ENCODE measurements at places on chromosomes 1 and 21.

DNA sequence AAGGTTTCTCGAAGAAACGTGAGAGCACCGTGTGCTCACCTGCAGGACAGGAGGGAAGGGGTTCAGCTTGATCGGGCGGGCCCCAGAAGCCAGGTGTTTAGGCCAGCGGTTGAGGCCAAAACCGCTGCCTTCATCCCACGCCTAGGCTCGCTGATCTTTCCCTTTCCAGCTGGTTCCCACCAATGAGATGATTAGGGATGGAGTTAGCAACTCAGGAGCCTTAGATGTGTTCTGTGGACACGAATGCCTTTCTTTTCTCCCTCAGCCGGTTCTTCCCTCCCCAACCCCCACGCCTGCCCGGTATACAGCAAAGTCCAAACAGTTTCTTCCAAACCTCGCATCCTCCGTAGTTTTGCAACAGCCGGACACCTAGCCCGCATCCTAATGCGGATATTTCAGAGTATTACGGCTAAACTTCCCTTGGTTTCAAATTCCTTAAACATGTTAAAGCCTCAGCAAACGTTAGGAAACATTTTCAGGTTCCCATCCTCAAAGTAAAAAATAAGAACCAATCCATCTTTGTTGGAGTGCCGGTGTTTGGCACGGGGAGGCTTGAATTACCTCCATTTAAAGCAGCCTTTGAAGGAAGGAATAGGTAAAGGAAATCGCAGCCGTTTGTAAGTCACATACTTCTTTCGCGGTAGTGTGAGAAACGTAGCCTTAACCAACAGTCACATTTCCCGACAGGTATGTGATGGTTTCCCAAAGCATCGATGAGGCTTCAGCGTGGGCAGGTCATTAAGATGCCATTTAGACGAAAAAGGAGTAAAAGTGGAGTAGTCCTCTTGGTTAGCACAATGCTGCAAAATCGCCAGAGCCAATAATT is 1.1 kb downstream of the LRRC8C start:
- DNase-seq: no peak

GRCh38 chr1:77846966-77847365 is 41.5 kb upstream of the NEXN start:
- no peak for DNase-seq

- DNase-seq: no peak
These were observed 979 bp downstream of the PIGM start for GRCh38 chr1:160030657-160031364.

DNA sequence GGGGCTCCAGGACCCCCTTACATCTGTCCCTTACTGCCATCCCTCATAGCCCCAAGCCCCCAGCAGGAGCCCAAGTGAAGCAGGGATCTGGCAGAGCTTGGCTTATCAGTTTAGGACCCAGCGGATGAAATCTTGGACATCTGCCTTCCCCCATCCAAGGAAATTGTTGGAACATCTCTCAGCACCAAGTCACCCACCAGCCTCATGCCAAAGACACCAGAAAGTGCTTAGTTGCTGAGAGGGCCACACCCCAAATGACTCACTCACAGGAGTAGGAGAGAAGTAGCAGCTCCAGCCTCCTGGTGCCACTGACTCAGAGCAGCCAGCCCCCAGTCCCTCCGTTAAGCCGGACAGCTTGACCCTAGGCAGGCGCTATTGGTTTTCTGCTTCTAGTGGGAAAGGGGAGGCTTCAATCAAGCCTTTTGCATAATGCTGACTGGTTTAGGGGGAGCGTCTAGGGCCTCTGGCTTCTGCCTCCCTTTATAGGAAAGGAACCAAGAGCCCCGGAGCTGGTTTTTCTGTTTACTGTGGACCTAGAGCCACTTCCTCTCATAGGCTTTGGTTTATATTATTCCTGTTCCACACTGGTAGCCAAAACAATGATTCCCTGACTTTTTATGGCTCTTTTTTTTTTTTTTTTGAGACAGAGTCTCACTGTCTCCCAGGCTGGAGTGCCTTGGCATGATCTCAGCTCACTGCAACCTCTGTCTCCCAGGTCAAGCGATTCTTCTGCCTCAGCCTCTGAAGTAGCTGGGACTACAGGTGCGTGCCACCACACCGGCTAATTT is 114.2 kb upstream of the IPO9 start:
- DNase-seq: no peak

GRCh38 chr1:26417111-26417759 is 6.6 kb downstream of the LIN28A start:
- peak; percentile 89 for DNase-seq

DNA sequence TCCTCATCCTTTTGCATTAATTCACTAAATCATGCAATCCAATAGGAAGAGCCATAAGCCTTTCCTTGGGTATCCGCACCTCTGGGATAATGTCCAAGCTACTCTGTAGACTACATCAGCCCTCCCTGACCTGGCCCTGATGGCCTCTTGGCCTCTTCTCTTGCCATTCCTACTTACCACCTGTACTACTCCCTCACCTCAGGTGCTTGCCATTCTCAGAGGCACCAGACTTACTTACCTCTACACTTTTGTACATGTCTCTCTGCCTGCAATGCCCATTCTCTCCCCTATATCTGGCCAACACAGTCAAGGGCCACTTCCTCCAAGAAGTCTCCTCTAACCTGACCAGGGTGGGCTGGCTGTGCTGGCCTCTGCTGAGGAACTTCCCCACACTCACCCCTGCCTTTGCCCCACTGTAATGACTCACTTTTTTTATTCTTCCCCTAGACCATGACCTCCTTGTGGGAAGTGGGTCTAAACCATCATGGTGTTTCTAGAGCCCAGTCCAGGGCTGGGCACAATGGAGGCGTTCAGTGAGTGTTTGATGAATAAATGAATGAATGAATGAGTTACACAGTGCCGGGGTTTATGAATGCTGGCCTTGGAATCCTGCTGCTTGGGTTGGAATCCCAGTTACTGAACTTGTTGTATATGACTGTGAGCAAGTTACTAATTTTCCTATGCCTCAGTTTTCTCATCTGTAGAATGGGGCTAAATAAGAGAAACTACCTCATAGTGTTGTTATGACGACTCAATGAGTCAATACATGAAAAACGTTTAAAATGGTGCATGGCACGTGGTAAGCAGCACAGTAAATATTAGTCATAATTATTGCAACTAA is 179.8 kb downstream of the FOXD2 start:
- DNase-seq: no peak

DNA sequence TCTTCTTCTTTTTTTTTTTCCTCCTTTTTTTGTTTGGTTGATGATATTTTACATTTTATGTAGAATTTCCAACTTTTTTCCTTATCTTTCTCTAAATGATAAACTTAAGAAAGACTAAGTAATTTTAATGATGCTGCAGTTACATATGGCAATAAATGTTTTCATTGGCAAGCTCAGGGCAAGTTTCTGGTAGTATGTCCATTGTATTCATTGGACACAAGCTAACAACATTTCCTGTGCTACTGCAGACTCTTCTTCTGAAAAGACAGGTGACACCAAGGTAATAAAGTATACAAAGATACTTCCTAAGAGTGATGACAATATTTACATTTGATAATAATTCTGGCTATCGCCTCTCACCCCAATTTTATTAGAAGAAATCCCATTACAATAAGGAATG is 219.2 kb upstream of the NFIA start:
- no peak for DNase-seq

- DNase-seq: no peak
These were observed 235.4 kb downstream of the HMCN1 start for GRCh38 chr1:185969524-185969991.

DNA sequence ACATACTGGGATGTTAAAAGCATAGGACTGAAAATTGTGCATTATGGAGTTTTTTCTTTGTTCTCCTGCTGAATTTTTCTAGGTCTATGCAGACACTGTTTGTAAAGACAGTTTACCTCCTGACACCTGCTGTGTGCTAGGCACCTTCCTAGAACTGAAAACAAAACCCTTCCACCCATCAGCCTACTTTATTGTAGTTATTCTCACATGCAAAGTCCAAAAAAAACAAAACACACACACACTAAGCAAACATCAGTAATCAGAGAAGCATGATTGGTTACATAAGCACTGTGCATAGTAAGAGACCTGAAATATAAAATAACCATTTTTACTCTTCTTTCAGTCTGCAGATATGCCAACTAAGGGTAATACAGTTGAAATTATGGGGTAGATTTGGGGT is 195.1 kb downstream of the CRB1 start:
- DNase-seq: no peak

DNA sequence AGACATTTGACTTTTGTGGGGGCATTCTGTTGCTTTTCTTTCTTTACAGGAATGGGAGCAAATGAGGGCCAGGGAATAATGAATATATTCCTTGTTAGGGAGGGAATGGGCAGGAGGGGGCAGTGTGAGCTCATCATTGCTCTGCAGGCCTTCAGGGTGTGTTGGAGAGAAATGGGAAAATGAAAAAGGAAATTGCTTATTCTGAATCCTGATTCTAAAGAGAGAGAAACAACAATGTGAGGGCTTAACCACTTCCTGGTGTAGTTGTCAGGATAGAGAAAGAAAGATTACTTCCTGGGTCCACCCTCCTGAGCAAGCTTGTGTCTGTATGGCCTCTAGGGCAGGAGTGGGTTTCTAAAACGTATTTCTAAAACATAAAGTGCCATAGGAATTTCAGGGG is 28.3 kb downstream of the VANGL2 start:
- DNase-seq: no peak

- DNase-seq: no peak
These were observed 125.2 kb upstream of the GALNT2 start for GRCh38 chr1:229941831-229942230.

DNA sequence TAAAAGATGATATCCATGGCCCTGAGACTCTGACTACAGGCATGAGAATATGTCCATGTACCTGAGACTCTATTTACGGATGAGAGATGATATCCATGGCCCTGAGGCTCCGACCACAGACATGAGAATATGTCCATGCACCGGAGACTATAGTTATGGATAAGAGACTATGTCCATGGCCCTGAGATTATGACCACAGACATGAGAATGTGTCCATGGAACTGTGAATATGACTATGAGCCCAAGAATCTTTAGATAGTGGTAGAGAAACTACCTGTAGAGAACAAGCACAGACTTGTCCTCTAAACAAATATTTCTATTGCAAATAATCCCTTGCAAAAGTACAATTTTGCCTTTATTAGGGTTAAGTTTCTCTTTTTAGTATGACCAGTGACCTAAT is 263.2 kb downstream of the PCP4 start:
- DNase-seq: no peak

DNA sequence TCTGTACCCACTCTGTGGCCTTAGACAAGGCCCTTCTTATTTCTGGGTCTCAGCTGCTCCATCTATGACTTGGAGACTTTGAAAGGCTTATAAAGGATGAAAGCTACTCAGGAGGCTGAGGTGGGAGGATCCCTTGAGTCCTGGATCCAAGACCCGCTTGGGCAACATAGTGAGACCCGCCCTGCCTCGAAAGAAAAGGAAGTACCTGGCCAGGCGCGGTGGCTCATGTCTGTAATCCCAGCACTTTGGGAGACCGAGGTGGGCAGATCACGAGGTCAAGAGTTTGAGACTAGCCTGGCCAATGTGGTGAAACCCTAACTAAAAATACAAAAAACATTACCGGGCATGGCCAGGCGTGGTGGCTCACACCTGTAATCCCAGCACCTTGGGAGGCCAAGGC is 13.4 kb downstream of the ID3 start:
- DNase-seq: no peak

DNA sequence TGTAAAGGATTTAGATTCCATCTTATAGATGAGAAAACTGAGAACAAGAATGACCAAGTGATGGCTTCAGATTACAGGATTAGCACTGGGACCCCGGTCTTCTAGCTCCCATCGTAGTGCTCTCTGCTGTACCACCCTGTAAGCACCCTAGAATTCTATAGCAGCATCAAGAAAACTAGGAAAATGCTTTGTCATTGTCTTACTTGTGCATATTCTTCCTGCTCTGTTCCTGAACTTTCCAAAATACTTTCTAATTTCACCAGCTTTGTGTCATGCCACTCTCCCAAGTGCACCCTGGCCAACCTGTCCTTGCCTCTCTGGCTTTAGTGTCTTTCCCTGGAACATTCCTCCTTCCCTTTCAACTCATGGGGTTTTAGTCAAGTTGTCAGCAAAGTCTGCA is 6.0 kb upstream of the KLHL20 start:
- DNase-seq: no peak

DNA sequence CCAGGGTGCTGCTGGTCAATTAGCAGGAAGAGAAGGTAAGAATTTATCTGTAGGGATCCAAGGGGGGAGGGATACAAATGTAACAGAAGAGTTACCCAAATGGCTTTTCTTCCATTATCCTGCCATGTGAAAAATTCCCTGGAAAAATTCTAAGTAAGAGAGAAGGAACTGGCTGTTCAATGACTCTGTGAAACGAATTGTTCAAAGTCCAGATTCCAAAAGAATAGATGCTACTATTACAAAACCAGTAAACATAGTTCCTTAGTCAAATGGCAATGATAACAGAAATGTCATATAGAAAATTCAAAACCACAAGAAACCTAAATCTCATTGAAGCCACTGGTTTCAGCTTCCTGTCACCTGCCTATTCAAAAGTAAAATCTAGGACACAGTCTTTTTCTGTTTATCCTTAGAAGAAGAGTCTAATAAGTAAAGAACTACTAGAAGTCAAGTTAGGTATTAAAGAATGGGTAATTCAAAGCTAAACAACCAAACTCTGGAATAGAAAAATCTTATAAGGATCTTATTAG is 102.6 kb downstream of the ZNF644 start:
- no peak for DNase-seq

- no peak for DNase-seq
These were observed 51.0 kb upstream of the RUNX3 start for GRCh38 chr1:24980836-24981630.

- DNase-seq: no peak
These were observed 73.5 kb downstream of the CNST start for GRCh38 chr1:246639732-246640131.

GRCh38 chr1:30701258-30701633 is 22.1 kb downstream of the MATN1 start:
- no peak for DNase-seq

- no peak for DNase-seq
These were observed 6.4 kb downstream of the TTC22 start for GRCh38 chr1:54794451-54795355.

DNA sequence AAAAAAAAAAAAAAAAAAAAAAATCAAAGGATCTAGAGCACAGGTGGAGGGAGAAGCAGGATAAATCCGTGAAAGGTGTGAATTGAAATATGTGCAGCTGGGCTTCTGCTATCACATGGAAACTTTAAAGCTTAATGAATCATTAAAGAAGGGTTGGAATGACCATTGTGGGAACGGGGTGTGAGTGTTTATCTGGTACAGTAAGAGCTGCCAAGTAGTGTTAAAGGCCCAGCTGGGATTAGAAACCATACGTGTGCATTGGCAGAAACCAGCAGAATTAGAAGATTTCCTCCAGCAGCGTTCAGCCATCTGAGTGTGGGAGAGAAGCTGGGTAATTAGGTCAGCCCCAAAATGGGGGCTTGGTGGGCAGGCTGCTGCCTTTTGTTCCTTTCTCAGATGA is 13.5 kb downstream of the FALEC start:
- DNase-seq: no peak

Data from activated T-cell treated with anti-CD3 and anti-CD28 coated beads, Interleukin-2, amount 50 U/mL, for 48 hours (primary cell).